ENCODE measurements at places on chromosomes 4 and X. TPM values are rescaled to one million over a fixed set of nuclear protein-coding genes. Genes with fewer than 3 reads are reported as not detected.

Gene CT45A1
- not detected for total RNA-seq

DNA sequence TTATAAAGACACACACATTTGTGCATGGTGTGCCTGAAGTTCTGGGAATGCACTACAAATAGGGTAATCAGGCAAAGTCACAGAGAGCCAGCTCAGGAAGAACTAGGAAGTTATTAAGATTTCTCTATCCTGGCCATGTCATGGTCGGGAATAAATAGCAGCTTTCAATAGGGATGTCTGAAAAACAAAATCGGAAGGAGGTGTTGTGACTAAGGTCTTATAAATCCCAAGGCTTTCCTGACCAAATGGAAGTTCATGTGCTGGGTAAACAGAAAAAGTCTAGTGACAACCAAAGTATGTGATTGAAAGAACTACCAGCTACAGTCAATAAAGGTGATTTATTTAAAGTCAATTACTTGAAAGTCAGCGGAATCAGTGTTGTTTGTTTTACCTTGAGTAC lies 262.5 kb upstream of the HS3ST1 start:
- no peak for DNase-seq

- no peak for DNase-seq
These were observed 198.7 kb upstream of the NOCT start for GRCh38 chr4:138816875-138817274.

- DNase-seq, result peak; percentile 9
These were observed 78.1 kb upstream of the BOD1L1 start for GRCh38 chr4:13705521-13706041.

Gene SSX3
- total RNA-seq, result not detected

DNA sequence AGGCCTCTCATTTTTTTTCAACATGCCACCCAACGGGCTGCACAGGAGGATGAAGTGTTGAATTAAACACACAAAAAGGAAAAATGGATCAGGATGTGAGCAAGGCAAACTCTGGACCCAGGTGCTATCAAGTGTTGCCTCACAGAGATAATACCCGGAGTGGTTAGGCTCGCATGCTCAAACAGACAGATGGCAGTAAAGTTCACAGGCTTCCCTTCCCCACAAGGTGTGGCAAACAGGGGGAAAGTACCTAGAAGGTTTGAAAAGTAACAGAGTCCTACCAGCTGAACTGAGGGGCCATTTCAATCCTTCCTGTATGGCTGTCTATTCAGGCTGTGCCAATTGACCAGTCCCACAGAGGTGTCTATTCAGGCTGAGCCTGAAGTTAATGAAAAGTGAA lies 123.9 kb upstream of the GC start:
- no peak for DNase-seq

DNA sequence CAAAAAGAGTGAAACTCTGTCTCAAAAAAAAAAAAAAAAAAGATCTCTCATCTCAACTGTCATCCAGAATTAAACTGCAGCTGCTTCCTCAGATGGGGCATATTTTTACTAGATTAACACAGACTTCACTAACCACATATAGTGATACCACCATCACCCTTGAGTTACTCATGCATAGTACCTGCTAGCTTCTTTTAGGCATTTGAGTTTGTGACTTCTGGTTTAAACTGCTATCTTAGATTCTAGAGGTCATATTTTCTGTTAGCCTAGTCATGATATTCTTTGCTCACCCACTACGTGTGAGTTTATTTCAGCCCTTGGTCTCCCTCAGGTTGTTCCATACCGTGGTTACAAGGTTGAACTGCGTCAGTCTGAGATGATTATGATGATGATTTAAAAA lies 154.9 kb upstream of the BMP3 start:
- no peak for DNase-seq

- peak; percentile 98 for DNase-seq
These were observed at the start of gene MTM1 for GRCh38 chrX:150568320-150569154. Gene MTM1, plus strand, starts transcription at chrX:150568621. Its CDS starts 23,994 bp downstream, at chrX:150592615.

Gene PDCL2
- not detected for total RNA-seq

DNA sequence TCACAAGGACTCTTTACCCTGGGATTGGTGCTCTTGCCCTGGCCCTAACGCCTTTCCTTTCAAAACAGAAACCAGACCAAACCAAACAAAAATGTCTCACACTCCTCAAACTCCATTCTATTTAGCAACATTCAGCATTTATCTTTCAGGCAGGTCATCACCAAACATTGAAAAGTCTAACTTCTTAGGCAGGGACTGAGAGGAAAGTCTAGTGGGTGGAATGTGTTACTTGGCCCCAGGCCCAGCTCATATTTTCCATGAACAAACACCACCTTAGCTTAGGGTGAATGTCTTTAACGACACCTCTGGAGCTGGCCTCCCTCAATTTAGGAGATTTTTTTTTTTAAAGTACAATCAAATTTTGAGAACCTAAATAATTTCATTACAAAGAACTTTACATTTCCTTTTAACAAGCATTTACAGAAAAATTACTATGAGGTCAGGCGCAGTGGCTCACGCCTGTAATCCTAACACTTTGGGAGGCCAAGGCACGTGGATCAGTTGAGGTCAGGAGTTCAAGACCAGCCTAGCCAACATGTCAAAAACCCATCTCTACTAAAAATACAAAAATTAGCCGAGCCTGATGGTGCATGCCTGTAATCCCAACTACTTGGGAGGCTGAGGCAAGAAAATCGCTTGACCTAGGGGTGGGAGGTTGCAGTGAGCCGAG lies 10.2 kb upstream of the N4BP2 start:
- DNase-seq, result peak; percentile 83

DNA sequence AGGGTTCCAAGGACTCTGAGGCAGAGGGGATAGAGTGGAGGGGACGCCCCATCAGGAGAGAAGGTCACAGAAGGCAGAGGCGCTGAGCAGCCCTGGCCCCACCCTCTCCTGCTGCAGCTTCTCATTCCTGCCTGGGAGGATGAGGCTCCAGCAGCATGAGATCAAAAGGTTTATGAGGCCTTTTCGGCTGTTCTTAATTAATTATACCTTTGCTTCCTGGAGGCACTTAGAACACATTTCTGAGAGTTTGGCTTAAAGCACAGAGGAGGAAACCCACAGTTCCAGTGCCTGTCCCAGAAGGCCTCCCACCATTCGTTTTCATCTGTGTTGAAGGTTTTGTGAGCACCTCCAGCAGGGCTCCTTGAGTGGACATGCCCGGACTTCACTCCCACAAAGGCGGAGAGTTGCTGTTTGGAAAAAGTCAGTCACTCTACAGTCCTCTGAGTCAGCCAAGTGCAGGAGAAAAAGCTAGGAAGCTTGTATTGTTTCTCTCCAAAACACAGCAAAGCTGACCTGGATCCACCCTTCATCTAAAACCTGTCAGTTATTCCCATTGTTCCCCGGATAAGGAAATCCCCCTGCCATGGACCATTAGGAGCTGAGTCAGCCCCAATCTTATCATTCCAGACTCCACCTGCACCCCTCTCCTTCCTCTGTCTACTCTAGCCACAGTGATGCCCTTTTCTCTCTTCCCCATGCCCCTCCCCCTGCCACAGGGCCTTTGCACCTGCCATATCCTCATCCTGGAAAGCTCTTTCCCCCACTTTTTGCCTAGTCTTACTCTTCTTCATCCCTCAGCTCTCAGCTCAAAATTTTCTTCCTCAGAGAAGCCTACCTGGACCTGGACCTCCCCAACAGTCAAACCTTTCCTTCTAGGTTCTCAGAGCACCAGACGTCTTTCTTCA lies 276.8 kb downstream of the FBXW7 start:
- DNase-seq, result no peak

Gene PDGFC
- 147 TPM for total RNA-seq

GRCh38 chrX:101977106-101977505 lies 45.3 kb upstream of the ZMAT1 start:
- DNase-seq, result no peak

- DNase-seq, result no peak
These were observed 6.5 kb upstream of the SMARCA1 start for GRCh38 chrX:129529685-129530281.

Gene HUWE1
- total RNA-seq, result 116 TPM

- DNase-seq, result no peak
These were observed 2480.2 kb downstream of the PCDH7 start for GRCh38 chr4:33200377-33200776.

- DNase-seq, result no peak
These were observed 869.4 kb upstream of the FRG1 start for GRCh38 chr4:189071241-189071640.

DNA sequence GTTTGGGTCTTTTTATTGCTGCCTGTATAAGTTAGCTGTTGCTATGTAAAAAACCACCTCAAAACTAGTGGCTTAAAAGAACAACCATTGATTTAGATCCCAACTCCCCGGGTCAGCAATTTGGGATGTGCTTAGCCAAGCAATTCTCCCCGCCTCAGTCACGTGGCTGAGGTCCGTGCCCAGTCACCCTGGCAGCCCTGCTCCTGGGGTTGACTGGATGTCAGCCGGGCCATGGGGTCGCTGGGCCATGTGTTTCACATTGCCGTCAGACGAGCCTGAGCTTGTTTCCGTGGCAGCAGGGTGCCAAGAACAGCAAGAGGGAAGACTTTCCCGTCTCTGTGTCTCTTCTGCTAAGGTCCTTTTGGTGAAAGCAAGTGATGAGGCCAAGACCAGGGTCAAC lies 345.7 kb upstream of the FAT1 start:
- peak; percentile 42 for DNase-seq

- peak; percentile 56 for DNase-seq
These were observed 5.9 kb downstream of the RTL3 start for GRCh38 chrX:78653118-78653822.

- DNase-seq, result peak; percentile 89
These were observed 5.7 kb downstream of the ELK1 start for GRCh38 chrX:47644557-47645091.

Gene FAM200B
- 31.8 TPM for total RNA-seq

- DNase-seq, result peak; percentile 65
These were observed 42.8 kb downstream of the HTT-AS start for GRCh38 chr4:3031357-3032082.

DNA sequence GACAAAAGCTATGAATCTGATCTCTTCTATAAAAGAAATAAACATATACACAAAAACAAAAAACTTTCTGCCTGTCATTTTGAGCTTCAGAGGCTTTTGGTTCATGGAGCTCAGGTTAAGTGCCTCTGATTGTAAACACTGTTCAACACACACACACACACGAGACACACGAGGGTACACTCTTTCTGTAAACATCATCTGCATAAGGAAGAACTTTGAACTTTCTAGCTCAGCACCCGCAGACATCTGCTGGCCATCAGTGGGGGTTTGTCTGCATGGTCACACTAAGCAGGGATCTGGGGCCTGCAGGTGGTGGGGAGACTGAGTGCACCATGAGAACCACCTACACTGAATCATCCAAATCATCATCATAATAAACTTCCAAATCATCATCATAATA lies 54.9 kb downstream of the STX18 start:
- no peak for DNase-seq

DNA sequence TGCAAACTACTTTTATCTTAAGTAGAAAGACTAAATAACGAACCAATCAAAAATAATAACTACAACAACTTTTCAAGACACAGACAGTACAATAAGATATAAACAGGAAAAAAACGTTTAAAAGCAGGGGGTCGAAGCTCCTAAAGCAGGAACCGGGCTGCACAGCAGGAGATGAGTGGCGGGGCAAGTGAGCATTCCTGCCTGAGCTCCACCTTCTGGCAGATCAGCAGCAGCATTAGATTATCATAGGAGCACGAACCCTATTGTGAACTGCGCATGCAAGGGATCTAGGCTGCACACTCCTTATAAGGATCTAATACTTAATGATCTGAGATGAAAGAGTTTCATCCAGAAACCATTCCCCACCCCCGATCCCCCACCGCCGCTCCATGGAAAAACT lies 146.2 kb downstream of the TEX11 start:
- no peak for DNase-seq

DNA sequence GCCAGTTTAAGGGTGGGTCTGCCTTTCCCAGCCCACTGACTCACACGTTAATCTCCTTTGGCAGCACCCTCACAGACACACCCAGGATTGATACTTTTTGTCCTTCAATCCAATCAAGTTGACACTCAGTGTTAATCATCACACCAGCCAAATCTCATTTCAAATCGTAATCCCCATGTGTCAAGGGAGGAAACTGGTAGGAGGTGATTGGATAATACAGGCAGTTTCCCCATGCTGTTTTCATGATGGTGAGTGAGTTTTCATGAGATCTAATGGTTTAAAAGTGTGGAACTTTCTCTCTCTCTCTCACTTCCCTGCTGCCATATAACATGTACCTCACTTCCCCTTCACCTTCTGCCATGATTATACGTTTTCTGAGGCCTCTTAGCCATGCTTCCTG lies 647.2 kb upstream of the FRG1 start:
- DNase-seq, result no peak

DNA sequence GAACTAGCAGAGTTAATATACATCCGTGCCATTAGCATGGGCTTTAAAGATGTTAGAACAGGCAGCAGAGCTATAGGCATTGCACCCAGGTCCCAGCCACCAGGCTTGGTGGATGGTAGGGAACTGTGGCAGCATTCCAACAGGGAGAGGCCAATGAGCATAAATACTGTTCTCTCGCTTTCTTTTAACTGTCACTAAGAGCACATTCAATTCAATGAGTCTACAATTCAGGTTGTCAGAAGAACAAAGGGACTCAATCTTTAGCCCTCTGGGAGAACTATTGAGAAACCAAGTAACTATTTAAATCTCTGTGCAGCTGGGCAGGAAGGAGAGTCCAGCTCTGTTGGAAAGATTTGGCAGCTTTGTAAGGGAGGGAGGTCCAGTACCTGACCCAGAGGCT lies 165.6 kb downstream of the CHIC1 start:
- no peak for DNase-seq

DNA sequence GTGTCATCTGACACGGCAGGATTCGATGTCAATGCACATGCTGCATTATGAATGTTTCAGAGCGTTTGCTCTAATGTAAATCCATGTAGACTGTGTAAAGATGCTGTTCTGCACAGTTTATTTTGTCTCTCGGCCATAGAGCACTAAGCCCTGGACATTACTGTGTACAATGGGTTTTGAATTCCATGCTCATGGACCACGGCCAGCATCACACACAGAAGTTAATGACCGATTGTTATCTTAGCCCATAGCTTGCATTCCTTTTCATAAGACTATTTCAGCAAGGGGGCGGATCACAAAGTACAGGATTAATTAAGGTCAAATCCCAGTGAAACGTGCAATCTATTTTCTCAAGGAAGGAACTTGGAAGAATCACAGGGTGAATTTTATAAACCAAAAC lies 286.1 kb upstream of the TENM3 start:
- no peak for DNase-seq

DNA sequence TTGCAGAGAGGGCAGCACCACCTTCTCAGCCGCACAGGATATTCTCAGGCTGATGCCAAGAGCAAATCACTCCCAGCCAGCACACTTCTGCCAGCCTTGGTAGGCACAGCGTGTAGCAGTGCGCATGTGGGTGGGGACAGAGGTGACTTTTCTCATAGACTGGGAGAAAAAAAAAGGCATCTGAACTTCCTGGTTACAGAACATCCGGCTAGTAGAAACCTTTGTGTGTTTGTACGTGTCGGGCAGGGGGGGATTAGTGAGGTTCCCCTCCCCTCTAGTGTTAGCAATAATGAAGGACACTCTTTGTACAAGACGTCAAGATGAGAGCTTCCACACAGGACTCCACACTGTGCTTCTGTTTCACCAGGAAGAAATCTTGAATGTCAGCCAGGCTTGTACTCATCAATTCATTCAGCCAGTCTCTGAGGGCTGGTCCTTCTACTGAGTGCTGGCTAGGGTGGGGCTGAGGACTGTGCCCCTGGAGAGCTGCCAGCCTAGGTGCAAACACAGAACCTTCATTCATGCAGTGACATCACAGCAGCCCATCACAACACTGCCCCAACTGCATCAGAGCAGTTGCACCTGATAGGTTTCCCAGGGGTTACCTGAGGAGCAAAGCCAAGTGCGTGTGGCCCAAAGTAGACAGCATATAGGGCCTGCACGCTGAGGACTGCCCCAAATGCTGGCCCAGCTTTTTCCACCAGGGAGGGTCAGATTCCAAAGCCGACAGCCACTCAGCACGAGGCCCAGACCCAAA lies 34.7 kb downstream of the SLC25A5 start:
- no peak for DNase-seq

Gene ATP10D
- total RNA-seq, result 51.8 TPM
